Posterior vena cava (tissue), 2 donors: ENCODE measurements at places on chromosomes 5 and 9. TPM values are rescaled to one million over a fixed set of nuclear protein-coding genes. Genes with fewer than 3 reads are reported as not detected.

DNA sequence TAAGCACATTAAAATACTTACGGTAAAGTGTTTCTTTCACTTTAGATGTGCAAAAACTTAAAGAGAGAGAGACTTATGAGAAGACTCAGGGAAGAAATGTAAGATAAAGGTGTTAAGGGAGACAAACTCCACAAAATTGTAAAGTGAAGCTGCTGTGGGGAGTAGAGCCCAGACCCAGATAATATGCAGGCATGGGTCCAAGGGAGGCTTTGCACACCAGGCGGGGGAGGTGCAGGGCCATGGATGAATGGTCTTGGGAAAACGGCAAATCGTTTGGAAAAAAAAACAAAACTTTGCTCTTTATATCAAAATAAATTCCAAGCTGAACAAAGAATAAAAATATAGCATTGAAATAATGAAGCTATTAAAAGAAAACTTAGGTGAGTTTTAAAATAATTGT lies 9.1 kb downstream of the SYK start:
- DNase-seq, result no peak

- DNase-seq, result no peak
Measured at GRCh38 chr9:90961375-90961774, 159.8 kb downstream of the SYK start.

GRCh38 chr9:1031951-1032601 lies 18.1 kb upstream of the DMRT2 start:
- no peak for DNase-seq

- DNase-seq, result no peak
Measured at GRCh38 chr5:172564883-172565282, 76.2 kb upstream of the NEURL1B start.

- DNase-seq, result peak; percentile 94
Measured at GRCh38 chr9:35616681-35617459, 1.3 kb downstream of the CD72 start.

- no peak for DNase-seq
Measured at GRCh38 chr5:106675687-106676086, 995.0 kb downstream of the EFNA5 start.

DNA sequence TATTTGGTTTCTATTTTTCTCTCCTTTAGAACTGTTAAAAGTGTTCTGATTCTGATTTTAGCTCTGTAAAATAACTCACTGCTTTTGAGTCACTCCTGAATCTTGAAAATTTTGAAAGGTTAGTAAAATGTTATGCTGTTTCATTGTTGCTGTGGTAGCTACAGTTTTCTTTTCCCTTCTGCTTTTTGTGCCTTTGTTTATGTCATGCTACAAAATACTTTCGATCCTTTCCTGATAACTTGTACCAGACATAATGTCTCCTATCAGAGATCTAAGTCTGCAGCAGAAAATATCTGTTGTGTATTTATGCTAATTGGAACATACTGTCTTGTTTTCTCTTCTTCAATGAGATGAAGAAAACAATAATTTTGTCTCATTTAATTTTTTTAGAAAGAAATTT lies 26.9 kb upstream of the CEP120 start:
- no peak for DNase-seq

- no peak for DNase-seq
Measured at GRCh38 chr5:164487939-164488338, 982.5 kb downstream of the MAT2B start.

DNA sequence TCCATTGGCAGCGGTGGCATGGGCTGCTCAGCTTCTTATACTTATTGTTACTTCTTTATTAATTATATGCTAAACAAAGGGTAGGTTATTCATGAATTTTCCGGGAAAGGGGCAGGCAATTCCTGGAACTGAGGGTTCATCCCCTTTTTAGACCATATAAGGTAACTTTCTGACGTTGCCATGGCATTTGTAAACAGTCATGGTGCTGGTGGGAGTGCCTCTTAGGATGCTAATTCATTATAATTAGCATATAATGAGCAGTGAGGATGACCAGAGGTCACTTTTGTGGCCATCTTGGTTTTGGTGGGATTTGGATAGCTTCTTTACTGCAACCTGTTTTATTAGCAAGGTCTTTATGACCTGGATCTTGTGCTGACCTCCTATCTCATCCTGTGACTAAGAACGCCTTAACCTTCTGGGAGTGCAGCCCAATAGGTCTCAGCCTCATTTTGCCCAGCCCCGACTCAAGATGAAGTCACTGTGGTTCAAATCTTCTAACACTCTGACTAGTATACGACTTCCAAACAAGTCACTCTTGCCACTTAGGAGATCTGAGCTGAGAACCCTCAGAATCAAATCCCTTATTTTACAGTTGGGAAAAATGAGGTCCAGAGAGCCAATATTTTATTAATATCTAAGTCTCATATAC lies 237.5 kb downstream of the TRIM32 start:
- no peak for DNase-seq

DNA sequence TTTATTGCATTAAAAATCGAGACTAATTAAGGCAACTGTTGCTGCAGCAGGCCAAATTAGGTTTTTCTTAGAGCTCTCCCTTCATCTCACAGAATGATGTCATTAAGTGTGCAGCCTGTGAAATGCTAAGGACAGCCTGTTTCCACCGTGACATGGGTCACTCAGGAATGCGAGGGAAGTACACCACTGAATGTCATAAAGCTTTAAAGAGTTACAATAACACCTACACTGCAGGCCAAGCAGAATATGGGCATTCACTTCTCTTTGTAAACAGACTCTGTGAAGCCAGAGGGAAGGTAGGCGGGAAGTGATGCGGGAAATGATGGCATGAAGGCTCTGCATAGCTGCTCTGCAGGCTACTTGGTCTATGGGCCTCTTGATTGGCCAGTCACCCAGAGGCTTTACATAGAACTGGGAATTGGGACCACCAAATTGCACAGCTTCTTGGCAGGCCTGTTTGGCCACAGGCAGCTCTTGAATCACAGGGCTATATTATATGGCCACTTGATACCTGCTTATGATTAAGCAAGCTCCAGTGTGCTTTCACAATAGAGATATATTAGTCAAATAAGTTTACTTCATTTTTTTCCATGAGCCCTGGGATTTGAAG lies 28.4 kb upstream of the AOPEP start:
- DNase-seq, result no peak

DNA sequence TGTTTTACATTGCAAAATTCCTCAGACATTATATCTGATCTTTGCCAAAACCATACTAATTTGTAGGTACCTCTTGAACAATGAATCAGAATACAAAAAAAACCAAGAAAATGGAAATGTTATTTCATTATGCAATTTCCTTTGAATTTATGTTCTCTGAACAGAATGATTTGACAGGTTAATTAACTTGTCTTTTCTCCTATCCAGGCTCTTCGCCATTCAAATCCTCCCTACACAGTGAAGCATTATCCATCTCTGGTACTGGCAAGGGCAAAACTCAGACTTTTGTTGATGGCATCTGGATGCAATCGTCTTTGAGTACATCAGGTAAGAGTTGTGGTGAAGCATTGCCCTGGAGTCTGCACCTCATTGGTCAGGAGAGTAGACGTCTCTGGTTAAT lies 655.7 kb upstream of the ITGA1 start:
- no peak for DNase-seq

DNA sequence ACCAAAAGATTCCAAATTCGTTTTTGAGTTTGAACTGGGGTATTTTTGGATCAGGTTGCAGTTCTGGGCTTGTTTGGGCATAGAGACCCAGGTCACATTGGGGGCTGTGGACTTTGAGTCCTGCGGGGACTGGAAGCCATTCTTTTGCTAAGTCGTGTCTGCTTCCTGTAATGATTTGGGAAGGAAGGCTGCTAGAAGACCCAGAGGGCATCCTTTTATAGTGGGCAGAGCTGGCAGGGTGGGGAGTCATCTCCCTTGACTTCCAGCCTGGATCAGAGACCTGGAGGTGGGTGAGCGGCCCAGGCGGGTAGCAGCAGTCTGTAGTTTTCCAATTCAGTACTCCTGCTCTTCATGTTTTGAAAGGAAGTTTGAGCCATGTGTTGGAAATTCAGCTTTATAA lies 11.3 kb downstream of the ZNF618 start:
- no peak for DNase-seq

DNA sequence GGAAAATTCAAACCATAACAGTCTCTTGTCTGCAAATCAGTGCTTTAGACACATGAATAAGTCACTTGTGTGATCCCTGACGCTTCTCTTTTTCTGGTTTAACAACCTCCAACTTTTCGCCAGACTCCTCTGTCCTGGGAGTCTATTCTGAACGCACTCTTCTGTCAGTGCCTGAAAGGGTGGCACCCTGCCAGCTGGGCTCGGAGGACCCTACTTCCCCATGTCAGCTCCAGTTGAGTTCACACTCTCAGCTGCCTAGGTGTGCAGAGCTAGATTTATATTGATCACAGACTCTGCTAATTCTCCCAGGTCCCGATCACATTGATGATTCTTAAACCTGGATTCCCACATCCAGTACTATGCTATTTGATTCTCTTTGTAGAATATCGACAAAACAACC lies 649.1 kb downstream of the BNC2 start:
- no peak for DNase-seq

GRCh38 chr5:179227580-179228311 lies 117.5 kb downstream of the ADAMTS2 start:
- peak; percentile 75 for DNase-seq

GRCh38 chr5:55604611-55605067 lies 69.9 kb upstream of the PLPP1 start:
- DNase-seq, result no peak

DNA sequence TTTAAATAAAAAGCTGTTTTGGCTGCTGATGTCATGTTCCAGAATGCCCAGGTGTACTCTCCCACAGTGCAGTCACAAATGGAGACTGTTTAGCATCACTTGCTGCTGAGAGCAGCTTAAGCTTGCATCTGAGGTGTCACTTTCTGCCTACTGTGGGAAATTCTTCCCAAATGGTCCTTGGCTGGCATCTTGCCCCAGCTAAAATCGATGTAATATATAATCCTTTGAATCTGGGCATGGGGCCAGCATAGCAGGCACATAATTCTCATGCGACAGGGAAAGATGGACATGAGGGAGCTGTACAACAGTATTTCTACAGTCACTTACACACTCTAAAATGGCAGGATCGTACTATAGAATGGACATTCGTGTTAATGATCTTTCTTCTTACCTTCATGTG lies 144.3 kb downstream of the MACIR start:
- no peak for DNase-seq

GRCh38 chr9:118957585-118957984 lies 411.6 kb downstream of the BRINP1 start:
- no peak for DNase-seq

DNA sequence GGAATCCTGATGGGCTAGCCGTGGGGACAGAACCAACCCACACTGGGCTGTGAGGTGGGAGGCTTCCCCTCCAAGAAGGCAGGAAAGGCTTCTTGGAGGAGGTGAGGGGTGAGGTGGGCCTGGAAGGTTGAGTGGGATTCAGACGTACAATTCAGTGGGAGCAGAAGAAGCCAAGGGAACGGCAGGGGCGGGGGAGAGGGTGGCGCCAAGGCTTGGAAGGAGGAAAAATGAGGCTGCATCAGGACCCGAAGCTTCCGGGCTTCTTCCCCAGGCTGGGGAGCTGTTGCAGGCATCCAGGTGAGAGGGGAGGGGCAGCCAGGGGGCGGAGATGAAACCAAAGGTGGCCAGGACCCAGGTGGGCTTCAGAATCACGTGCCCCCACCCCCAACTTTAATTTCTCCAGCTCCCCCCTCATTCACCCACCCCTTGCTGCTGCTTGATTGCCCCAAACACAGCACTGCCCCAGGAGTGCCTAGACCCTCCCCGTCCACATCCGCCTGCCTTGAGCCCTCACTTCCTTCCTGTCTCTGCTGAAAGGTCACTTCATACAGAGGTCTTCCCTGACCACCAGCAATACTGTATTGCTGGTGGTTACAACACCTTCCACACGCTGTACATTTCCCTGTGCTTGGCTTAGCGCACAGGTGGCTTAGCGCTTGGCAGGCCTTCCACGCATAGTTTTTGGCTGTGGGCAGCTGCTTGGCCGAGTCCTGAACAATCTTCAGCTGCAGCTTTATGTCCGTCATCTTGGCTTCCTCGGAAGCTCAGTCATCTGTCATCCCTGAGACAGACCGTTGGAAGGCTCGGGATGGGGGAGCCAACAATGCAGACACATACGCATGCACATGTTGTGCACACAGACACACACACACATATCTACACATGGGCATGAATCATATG lies 193.5 kb downstream of the RGS3 start:
- peak; percentile 74 for DNase-seq

GRCh38 chr9:479971-480350 lies 265.3 kb downstream of the DOCK8 start:
- DNase-seq, result no peak

GRCh38 chr9:129752900-129753729 lies at the start of gene PTGES:
Gene PTGES, minus strand, starts transcription at chr9:129753042. Its CDS starts 30 bp downstream, at chr9:129753012.
- DNase-seq, result peak; percentile 89

DNA sequence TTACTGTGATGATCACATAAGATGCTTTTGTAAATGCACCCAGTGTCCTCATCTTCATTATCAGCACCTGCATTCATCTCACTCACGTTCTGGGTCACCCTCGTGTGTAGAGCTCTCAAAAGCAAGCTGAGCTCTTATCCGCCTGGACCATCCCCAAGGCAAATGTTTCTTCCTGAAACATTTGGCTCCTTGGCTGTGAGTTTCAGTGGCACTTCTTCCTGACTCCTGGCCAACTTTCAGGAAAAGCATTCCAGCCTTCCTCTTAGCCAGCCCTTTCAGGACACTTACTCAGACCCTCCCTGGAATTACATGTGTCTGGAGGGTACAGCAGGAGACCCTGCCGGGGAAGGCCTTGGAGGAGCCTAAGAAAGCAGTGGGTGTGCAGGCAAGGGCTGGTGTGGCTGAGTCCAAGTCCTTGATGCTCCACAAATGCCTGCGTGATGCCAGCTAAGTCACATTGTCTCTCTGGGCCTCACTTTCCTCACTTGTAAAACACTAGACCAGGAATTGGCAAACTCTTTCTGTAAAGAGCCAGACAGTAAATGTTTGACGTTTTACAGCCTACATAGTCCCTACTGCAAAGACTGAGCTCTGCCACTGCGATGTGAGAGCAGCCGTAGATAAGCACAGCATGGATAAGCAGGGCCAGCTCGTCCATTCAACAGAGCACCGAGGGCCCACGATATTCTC lies 72.1 kb downstream of the PDE6A start:
- DNase-seq, result no peak

DNA sequence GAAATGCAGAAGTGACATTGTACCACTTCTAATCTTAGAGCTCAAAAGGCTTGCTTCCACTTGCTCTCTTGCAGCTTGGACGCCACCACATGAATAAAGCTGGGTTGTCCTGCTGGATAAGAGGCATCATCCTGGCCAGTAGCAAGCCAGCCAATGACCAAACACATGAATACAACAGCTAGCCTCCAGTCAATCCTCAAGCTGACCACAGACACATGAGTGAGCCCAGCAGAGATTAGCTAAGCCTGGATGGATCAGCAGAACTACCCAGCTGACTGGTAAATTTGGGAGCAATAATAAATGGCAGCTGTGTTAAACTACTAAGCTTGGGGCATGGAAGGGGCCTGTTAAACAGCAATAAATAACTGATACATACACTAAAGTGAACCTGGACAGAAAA lies 121.1 kb upstream of the SLC12A2 start:
- DNase-seq, result no peak

The ANGPTL2 gene
- total RNA-seq, result 45.7 TPM

The ELP1 gene
- total RNA-seq, result 17.3 TPM

The PHYKPL gene
- 68.6 TPM for total RNA-seq

The GABBR2 gene
- not detected for total RNA-seq

The RLN1 gene
- not detected for total RNA-seq

The EQTN gene
- total RNA-seq, result not detected

The MELK gene
- total RNA-seq, result 0.88 TPM

The LHX3 gene
- total RNA-seq, result not detected

The FOXD4L3 gene
- total RNA-seq, result not detected

The SHROOM1 gene
- 5.2 TPM for total RNA-seq

The UBAP2 gene
- total RNA-seq, result 26.4 TPM

The C5orf52 gene
- total RNA-seq, result not detected

The SPARC gene
- total RNA-seq, result 2,416 TPM
